ENCODE measurements at places on chromosomes 12 and 14.

- no peak for DNase-seq
Measured at GRCh38 chr14:65092349-65092748, 10.0 kb downstream of the MAX start.

GRCh38 chr14:101739446-101740141 is 21.9 kb upstream of the PPP2R5C start:
- no peak for DNase-seq

- DNase-seq, result no peak
Measured at GRCh38 chr12:70241845-70242244, 1.4 kb upstream of the CNOT2 start.

GRCh38 chr12:28415755-28416154 is 225.5 kb downstream of the CCDC91 start:
- no peak for DNase-seq

DNA sequence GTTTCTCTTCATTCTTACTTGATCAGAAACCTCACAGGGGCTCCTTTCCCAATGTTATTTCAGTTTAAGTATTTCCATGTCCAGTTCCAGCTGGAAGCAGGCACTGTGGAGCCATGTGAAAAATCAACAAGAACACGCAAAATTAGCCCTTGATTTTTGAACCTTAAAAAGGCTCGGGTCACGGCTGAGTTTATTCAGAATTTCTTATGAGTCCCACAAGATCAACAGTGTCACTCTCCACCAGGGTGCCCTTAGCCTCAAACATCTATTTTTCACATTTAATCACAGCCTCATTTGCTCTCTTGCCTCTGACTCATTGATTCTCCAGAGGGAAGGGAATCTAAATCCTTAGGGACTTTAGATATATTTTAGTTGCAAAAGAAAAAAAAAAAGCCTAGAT is 157.7 kb upstream of the AVPR1A start:
- no peak for DNase-seq

DNA sequence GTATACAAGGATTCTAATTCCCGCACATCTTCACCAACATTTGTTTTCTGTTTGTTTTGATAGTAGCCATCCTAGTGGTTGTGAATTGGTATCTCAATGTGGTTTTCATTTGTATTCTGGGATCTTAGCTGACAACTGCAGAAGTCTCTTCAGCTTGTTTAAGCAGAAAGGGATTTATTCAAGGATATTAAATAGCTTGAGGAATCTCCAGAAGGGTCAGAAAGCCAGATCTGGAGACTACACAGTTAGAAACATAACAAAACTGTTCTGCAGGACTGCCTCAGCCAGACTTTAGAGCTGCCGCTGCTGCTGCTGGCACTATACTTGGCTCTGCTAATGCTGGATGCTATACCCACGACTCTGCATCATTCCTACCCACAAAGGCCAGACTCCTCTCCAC is 13.4 kb upstream of the CDKL1 start:
- no peak for DNase-seq

GRCh38 chr12:1643905-1644533 is 15.0 kb downstream of the WNT5B start:
- no peak for DNase-seq

DNA sequence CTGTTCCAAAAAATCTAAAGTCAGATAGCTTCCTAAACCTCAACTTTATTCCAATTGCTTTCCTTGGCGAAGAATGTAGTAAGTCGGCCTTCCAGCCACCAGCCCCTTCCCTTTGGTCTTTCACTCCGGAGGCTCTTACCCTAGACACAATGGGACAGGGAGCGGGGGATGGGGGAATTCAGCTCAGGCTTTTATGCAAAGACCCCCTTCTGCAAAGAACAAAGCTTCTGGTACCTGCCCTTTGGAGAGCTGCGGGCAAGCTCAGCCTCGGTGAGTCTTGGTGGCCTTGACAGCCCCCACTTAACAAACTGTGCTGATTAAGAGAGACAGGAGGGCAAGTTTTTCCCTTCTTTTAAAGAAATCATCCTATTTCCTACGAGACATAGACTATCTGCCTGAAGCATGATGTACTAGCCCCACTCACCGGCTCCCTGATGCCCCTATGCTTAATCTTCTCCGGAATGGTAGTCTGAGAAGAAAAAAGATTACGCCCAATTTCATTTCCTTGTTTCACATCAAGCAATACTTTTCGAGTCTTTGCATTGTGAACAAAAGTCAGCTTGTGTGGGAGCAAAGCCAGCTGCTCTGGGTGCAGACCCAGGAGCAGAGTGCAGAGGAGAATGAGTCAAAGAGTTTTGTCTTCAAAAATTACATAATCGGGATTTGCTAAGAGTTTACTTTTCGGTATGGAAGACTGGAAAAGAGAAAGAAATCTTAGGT is 1.5 kb upstream of the NANOG start:
- DNase-seq, result no peak

DNA sequence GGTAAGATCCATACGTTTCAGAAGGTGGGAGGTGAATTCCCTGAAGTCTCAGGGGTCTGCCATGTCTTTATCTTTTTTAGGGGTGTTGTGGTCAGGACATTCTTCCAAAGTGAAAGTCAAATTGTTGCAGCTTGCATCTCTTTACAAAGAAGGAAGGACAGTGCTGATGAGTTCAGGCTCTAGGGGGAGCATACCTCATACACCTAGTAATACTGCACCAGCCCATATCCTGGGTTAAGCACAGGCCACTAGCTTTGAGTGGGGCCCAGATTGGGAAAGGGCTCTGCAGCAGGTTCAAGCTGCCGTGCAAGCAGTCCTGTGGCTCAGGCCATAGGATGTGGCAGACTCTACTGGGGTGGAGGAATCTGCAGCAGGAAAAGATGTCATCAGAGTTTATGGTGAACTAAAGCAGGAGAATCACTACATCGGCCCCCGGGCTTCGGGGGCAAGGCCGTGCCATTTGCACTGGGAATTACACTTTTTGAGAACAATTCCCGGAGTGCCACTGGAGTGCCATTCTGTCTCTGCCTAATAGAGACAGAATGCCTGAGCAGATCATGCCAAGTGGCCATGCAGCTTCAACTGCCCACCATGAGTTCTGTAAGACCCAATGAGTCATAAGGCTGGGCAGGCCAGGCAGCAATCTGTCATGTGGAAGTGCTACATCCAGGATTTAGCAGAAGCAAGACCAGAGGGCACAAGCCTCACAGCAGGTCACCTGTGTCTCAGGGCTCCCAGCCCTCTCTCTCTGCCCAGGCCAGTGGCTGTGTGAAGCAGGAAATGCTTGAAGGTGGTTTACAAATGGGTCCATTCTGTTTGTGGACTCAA is 32.3 kb downstream of the DIO3 start:
- no peak for DNase-seq

DNA sequence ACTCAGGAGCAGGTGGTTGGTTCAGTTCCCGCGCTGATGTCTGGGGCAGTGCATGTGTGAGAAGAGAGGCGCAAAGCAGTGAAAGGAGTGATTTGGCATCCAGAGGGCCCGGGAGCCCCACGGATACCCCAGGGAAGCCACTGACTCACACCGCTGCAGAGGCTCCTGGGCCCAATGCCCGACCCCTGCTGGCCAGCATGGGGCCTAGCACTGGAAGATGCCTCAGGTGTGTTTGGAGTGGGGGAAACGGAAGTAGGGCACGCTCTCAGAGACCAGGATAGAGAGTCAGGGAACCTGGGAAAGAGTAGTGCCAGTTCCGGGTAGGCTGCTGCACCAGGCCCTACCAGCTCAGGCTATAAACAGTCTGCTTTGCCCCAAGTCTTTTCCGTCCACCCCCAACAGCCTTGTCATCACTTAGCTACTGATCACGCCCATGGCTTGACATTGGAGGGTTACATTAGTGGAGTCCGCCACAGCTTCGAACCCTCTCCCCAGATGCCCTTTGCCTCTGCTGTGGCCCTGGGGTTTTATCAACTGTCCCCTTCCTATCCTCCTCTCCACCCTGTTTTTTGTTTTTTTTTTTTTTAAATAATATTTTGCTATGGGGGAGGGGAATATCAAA is 9.5 kb upstream of the CSAD start:
- peak; percentile 25 for DNase-seq

DNA sequence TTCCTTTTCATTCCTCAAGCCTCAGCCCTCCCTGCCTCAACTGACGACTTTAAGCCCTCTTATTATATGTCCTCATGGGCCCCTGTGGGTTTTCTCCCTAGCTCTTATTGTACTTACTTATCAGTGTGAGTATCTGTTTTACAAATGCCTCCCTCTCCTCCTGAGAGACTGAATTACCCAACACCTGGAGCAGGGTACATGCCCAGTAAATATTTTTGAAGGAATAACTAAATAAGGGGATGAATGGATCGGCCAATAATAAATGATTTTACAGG is 95.8 kb upstream of the SLC35F4 start:
- no peak for DNase-seq

DNA sequence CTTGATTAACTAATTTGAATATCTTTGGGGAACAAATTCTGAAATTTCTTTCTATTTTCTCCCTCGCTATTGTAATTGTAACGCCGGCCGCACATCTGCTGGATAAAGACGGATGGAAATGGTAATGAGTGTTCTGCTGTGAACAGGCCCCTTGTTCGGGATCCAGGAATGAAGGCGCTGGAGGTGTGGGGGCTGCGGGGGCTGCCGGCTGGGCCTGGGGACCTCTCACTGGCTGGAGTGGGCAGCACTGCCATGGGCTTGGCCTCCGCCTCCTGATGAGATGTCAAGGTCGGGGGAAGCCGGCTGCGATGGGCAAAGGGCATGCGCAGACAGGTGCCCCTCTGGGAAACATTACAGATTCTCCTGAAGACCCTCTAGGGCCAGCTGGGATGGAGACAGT is 175.4 kb downstream of the PHETA1 start:
- no peak for DNase-seq

- DNase-seq, result no peak
Measured at GRCh38 chr14:84857571-84857970, 672.4 kb upstream of the FLRT2 start.

- no peak for DNase-seq
Measured at GRCh38 chr12:67572492-67572891, 76.1 kb upstream of the DYRK2 start.

- no peak for DNase-seq
Measured at GRCh38 chr14:55873169-55873568, 245.0 kb upstream of the PELI2 start.

DNA sequence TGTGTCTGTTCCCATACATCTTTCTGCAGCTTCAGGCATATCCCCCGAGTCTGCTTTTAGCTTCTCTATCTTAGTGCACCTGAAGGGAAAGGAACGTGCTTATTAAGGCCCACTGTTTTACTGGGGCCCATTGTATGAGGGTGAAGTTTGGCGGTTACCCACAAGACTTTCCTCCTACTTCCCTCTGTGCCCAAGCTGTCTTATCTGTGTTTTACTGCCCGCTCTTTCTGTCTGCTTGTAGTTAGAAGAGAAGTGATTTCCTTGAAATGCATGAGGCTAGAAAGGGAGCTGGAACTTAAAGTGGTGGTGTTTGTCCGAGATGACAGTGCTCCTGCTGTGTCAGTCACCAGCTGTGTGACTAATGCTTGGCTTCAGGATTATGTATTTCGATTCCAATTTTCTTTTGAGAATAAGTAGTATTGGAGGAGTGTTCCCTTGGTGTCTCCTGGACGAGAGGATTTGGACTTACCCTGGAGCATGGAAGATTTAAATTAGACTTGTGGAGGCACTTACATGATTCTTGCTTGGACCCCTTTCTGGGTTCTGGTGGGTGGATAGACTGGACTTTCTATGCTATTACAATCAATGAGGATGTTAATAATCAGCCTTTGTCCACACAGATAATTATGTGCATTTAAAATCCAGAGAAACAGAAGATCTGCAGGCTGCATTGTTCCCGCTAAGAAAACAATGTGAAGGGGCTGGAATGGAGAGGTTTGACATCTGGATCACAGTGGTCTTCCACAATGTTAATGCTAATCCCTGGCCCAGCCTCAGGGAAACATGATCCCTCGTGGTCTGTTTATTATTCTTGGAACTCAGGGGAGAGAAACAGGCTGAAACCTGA is 13.9 kb upstream of the KRT86 start:
- DNase-seq, result no peak

DNA sequence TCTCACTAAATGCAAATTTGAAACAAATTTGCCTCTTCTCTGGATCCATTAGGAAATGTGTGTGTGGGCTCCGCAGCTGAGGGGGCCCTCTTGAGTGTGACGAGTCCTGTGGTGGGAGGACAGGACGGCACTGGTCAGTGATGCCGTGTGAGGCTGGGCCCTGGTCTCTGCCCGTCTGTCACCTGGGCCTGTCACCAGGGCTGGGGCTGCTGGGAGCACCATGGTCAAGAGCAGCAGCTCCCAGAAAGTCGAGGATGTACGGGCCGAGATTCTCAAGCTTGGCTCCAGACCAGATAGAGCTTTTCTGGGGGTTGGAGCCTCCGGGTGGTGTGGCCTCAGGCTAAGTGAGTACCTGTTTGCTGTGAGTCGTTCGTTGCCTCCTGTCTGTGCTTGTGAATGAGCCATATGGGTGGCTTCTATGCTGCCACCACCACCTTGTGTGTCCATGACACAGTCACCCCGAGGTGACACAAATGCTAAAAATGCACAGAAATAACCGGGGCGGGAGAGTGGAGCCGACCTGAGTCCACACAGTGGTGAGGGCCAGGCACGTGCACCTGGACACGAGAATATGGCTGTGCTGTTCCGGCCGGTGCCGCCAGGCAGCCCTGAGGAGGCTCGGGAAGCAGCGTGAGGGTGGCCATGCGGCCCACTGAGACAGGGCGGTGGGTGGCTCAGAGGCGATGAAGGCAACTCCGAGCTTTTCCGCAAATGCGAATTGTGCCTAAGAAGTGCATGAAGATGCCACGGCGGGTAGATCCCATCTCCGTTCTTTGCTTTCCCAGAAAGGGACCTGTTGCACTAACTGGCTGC is 8.7 kb downstream of the PGAM5 start:
- DNase-seq, result no peak

- no peak for DNase-seq
Measured at GRCh38 chr14:46378248-46378647, 273.3 kb downstream of the RPL10L start.

DNA sequence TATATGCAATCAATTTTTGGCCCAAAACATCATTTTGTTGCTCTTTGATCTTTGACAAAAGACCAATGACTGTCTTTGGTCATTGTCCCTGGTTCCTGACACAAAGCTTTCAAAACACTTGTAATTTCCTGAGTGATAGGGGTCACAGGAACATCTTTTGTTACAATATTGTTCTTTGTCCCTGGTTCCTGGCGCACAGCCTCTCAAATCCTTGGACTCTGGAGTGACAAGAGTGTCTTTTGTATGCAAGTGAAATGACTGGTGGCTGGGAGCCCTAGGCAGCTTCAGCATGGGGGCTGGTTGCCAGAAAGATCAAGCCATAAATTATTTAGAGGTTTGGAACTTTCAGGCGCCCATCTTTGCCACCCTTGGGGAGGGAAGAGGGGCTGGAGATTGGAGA is 53.9 kb downstream of the DNAH10 start:
- no peak for DNase-seq

- no peak for DNase-seq
Measured at GRCh38 chr12:94372461-94372860, 87.2 kb downstream of the CEP83 start.

DNA sequence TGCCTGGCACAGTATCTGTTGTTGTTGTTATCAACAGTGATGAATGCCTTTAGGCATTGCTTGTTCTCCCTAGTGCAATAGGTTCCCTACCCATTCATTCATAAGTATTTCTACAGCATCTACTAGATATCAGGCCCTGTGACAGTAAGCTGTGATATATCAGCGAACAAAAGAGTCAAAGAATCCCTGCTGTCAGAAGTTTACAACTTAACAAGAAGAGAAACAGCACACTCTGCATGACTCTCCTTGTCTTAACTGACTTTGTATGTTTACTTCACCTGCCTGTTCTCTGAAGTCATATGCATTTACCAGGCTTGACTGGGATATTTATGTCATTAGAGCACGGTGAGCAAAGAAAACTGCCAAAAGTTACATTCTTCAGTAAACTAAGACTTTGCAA is 452.2 kb upstream of the RPL10L start:
- DNase-seq, result no peak
